ENCODE measurements at places on chromosomes 2 and 18. TPM values are rescaled to one million over a fixed set of nuclear protein-coding genes. Genes with fewer than 3 reads are reported as not detected.

DSG2 gene
- 47.9 TPM for total RNA-seq

UGT1A4 gene
- not detected for total RNA-seq

GRP gene
- not detected for total RNA-seq

SH3BP4 gene
- total RNA-seq: 48.1 TPM

VAMP8 gene
- total RNA-seq: 43.6 TPM

STPG4 gene
- total RNA-seq: 0.63 TPM

Measured in omental fat pad (tissue), 4 donors.